ENCODE measurements at places on chromosomes 7 and 10.
A peak's percentile ranks its signal among the peaks of the same experiment; 100 is the strongest.

DNA sequence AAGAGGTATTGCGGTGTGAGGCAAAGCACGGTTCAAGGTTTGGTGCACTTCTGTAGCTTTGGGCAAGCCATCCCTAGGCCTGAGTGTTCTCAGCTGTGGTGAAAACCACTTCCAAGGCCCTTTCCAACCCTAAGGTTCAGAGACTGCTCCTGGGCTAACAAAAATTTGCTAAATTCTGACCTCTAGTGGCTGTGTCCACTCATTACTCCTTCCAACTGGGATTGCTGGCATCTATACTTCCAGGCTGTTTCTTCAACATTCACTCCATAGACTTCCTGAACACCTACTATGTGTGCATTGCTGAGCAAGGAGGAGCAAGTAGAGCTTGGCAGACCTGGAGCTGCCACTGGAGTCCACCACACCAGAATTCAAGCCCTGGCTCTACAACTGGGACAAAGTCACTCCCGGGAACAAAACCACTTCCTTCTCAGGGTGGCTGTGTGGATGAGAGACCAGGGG, 29.3 kb upstream of the SH3PXD2A start:
- no peak for DNase-seq

GRCh38 chr7:84372155-84372621, 177.6 kb upstream of the SEMA3A start:
- no peak for DNase-seq

DNA sequence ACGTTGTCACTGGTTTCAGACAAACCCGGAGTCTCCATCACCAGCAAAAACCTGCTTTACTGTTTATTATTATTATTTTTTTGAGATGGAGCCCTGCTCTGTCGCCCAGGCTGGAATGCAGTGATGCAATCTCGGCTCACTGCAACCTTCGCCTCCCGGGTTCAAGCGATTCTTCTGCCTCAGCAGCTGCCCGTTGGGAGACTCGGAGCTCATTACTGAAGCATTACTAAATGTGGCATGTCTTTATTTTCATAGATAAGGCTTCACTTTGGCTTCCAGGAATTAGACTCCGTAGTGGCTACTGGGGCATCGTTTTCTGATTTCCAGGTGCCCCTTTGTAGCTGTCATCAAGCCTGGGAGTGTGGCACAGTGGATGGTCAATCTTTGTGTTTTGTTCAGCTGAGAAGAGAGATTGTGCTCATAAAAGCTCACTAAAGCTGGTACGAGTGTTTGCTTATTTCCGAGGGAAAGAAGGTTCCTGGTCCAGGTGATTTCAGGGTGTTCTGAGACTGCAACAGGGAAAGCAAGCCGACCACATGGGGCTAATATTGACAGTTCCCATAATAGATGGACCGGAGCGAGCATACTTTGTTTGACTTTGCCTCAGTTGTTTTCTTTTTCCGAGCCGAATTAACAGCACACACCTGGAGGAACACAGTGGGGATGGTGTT, 163.1 kb downstream of the CAMK1D start:
- DNase-seq, result no peak

DNA sequence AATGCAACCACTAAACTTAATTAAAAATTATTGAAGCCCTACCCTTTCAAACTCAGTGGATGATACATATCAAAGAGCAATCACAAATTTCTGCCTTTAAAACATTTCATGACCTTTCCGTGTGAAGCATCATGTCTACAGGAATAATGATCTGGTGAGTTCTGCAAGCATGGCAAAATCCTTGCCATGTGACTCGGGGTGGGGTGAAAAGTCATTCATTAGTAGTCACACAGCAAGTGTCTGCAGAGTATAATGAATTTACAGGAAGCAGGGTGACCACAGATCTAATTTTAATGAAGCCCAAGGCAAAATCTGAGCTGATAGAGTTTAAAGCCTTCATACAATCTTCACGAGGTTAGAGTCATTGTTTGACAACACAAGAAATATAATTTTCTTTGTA, 351.9 kb downstream of the THSD7A start:
- no peak for DNase-seq

DNA sequence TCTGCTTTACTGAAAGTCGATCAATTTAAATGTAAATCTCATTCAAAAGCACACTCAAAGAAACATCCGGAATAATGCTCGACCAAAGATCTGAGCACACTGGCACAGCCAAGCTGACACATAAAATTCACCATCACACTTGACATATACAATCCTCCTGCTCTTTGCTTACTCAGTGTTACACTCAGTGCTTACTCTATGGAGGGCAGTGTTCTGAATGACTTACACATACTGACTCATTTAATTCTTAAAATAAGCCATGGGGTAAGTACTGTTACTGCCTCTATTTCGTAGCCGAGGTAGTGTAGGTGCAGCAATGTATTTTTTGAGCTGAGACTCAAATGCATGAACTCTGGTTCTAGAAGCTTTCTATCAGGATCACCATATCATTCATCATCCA, 421.5 kb upstream of the LRRN3 start:
- DNase-seq, result no peak

DNA sequence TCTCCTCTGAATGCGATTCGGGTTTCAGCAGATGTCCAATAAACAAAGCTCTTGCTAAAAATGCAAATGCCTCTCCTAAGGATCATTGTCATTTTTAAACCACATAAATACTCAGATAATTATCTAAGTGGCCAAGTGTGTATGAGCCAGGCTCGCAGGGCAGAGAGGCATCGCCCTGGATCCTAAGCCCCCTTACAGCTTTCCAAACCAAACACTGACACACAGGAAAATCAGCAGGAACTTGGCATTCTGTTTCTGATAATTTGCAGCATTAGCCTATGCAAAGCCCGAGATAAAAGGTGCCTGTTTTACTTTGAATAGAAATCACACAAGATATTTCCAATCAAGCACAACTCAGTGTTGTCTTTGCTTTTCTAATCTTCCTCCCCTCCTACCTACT, 134.4 kb downstream of the ABCA13 start:
- no peak for DNase-seq

GRCh38 chr7:91660734-91661356, 219.7 kb downstream of the MTERF1 start:
- DNase-seq, result no peak

GRCh38 chr7:31044529-31044928, 7.6 kb upstream of the ADCYAP1R1 start:
- DNase-seq, result no peak

DNA sequence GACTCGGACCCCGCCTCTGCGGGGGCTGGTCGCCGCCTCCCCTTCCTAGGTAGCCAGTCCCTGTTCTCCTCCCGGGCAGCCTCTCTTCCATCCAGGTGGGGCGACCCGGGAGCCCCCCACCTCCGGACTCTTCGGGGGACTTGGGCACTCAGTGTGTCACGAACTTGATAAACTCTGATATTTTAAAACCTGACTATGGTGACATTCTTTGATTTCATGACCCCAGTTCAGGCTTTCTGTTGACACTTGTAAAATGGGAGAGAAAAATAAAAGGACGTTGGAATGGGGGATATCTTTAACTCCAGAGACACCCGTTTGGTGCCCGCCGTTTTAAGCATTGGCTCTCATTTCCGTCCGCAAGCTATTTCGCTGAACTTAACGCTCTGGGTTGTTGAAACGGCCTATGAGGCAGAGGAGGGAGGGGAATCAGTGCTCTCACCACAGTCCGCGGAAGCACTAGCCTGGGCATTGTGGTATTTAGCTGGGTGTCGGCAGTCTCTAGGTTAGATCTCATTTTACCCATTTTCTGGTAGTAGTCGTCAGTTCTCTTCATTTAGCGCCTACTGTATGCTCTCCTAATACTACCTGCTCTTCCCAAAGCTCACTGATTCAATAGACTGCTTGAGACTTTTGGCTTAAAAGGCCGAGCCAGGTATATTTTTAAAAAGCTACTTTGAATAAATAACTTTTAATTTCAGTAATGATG, 738 bp downstream of the VPS26A start:
- peak; percentile 87 for DNase-seq

DNA sequence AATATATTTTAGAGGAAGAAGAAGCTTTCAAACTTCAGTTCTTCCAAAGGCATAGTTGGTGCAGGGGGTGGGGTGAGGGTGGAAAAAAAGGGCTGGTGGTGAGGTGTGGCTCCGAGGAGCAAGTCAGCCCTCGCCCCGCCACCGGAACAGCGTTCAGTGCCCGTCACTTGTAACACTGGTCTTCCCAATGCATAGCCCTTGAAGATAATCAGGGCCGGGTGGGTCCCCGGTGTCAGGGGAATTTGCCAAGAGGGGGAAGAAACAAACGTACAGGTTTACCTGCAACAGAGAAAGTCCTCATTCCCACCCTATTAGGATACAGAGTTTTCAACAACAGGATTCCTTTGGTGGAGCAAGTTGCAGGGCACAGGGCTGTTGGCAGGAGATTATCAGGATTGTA, 1.5 kb downstream of the SVOPL start:
- DNase-seq, result no peak

DNA sequence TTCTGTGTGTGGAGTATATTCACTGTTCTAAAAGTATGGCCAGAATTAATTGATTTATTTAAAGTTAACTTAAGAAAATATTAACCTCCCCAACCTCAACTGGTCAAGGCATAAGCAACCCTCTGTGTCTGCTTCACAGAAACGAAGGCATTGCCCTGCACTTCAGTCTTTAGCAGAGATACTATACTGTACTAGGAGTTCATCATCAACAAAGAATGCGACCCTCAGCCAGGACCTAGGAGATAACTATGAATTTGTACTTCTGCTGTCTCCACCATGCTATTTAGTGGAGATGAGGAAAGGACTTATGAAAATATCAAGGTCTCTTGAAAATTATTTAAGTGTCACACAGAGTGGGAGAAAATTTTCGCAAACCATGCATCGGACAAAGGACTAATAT, 35.7 kb upstream of the SEMA3D start:
- DNase-seq, result no peak

GRCh38 chr7:113800826-113801225, 118.0 kb downstream of the PPP1R3A start:
- no peak for DNase-seq

DNA sequence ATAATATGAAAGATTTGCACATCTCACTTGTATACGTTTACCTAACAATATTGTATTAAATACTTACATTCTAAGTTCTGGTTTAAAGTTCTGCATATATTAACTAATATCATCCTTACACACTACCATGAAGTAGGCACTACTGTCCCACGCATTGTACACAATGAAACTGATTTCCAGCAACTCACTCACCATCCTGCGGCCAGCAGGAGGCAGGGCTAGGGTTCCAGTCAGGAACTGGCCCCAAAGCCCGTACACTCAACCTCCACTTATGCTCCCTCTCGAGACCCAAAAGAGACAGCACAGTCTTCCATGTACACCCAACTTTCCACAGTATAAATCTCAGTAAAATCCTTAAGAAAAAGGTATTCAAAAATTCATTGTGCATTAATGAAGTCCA, 41.4 kb downstream of the GRID1 start:
- no peak for DNase-seq

GRCh38 chr7:105666324-105666723, 85.0 kb upstream of the EFCAB10 start:
- no peak for DNase-seq

- no peak for DNase-seq
Observed at GRCh38 chr10:108901781-108902618, 1021.3 kb downstream of the XPNPEP1 start.

GRCh38 chr10:106935978-106936451, 228.5 kb downstream of the SORCS1 start:
- no peak for DNase-seq

GRCh38 chr7:156942708-156943090, 6.8 kb upstream of the NOM1 start:
- DNase-seq, result no peak

- no peak for DNase-seq
Observed at GRCh38 chr10:90418869-90419652, 438.8 kb downstream of the HTR7 start.

- DNase-seq, result no peak
Observed at GRCh38 chr10:122292376-122292775, 21.3 kb downstream of the BTBD16 start.

GRCh38 chr7:27165089-27165995, at the start of gene HOXA9:
TSS of gene HOXA9 (minus strand) at chr7:27165537. CDS start at chr7:27165457, 80 bp downstream.
- peak; percentile 62 for DNase-seq

DNA sequence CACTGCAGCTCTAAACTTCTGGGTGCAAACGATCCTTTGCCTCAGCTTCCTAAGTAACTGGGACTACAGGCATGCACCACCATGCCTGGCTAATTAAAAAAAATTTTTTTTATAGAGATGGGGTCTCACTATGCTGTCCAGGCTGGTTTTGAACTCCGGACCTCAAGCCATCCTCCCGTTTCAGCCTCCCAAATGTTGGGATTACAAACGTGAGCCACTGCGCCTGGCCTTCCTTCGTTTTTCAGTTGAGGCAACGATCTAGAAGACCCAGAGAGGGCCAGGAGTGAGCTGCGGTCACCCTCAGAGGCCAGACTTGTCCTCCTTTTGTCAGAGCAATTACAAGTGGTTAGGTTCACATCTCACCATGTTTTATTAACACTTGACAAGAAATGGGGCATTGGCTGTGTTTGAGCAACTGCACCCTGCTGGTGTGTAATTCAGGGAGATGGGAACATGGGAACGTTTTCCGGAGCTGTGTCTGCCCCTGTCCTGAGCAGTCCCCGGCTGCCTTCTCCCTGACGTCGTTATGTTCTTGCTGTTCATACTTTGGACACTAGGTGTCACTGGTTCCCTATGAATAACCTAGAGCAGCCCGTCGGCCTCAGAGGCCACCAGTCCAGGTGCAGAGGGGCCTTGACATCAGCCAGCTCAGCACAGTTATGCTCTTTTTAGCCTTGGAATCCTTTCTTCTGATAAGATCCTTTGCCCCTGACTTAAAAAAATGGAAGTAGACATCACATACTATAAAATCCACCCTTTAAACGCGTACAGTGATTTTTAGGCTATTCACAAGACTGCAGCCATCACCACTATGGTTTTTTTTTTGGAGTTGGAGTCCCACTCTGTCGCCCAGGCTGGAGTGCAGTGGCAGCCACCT, 375.0 kb downstream of the TYW1 start:
- no peak for DNase-seq

- DNase-seq, result no peak
Observed at GRCh38 chr7:33428415-33428814, 299.1 kb downstream of the BBS9 start.

DNA sequence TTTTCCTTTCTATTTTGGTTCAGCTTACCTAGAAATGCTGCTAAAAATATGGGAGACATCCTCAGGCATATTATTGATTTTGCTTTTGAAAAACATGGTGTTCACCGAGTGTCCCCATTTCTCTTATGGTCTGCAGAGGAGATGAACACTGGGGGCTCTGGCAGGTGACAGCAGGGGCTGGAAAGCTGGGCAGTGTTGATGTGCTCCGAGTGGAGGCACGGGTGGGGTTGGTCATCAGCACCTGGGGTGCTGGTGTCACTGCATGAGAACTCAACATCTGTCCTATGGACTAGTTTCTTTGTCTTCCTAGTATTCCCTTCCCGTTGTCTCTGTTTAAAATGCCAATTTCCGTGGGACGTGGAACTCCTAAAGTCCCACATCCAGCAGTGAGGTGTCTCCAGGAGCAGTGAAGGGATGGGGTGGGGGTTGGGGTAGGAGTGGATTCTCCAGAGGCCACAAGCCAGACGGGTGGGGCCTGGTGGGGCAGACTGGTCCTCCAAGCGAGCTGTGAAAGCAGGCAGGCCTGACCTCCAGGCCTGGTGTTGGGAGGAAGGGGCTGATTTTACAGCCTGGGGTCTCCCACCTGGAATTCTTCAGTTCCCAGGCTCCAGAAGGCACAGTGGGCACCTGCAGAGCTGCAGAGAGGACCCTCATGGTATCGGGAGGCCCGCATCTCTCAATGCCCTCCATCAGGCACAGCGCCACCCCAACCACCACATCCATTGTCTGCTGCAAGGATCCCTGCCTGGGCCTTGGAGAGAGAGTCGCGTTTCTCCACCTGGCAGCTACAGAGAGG, 24.4 kb downstream of the ZNF775 start:
- DNase-seq, result peak; percentile 37

- no peak for DNase-seq
Observed at GRCh38 chr7:25860275-25861163, 291.5 kb upstream of the NFE2L3 start.

All from natural killer cell treated with Interleukin-12 subunit alpha and Interleukin-12 subunit beta and Interleukin-15 and Interleukin-18, amount 100 ng/mL, for 72 hours (primary cell).